ENCODE measurements at places on chromosomes 13 and 19.

- DNase-seq: peak; percentile 76
These were observed 9.4 kb upstream of the CEACAM16 start for GRCh38 chr19:44689290-44690130.

- DNase-seq: peak; percentile 74
These were observed 7.5 kb downstream of the PLA2G4C start for GRCh38 chr19:48102870-48103751.

GRCh38 chr13:85970727-85971126, 171.5 kb upstream of the SLITRK6 start:
- peak; percentile 40 for DNase-seq

- no peak for DNase-seq
These were observed 8.3 kb downstream of the ARHGEF18 start for GRCh38 chr19:7356899-7357627.

GRCh38 chr13:35856084-35856483, 275.1 kb downstream of the DCLK1 start:
- no peak for DNase-seq

DNA sequence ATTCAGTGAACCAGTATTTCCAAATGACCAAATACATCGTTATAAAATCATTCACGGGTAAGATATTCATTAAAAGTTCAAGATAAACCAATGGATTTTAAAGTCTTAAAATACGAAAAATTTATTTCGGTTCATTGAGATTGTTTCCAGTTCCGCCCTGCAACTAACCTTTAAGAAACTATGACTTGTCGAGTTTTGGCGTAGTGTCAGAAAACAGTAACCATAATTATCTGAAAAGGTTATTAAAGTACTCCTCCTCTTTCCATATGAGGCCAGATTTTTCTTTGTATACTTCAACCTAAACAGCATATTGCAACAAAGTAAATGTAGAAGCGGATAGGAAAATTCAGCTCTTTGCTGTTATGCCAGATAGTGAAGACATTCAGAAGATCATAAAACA, 26.1 kb downstream of the LPAR6 start:
- DNase-seq: no peak

All from epithelial cell of esophagus (primary cell).